ENCODE measurements at places on chromosomes 1 and 21.

DNA sequence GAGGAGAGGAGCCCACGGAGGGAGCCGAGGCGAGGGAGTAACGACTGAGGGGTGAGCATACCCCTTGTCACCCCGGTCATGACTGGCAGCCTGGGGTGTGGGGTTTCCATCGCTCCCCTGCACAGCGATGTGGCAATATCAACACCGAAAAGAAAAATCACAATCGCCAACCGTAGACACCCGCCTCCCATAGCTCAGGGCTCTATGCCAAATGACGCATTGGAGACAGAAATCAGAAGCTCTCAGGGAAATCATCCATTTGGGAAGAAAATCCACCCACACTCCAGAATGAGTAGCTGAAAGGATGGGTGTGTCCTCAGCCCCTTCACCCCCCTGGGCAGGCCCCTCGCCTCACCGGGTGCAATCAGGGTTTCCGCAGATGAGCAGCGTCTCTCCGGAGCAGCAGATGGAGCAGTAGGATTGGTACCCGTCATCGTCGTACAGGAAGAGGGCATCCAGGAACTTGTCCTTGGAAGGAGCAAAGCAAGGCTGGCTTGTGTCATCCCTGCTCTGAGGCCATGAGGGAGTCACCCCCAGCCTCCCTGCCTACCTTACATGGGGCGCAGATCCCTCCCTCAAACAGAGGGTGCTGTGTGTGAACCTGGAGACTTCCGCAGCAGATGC is 2.5 kb downstream of the DNMT3L start:
- no peak for DNase-seq

- DNase-seq, result no peak
Measured at GRCh38 chr1:69568421-69569174, 876 bp downstream of the LRRC7 start.

DNA sequence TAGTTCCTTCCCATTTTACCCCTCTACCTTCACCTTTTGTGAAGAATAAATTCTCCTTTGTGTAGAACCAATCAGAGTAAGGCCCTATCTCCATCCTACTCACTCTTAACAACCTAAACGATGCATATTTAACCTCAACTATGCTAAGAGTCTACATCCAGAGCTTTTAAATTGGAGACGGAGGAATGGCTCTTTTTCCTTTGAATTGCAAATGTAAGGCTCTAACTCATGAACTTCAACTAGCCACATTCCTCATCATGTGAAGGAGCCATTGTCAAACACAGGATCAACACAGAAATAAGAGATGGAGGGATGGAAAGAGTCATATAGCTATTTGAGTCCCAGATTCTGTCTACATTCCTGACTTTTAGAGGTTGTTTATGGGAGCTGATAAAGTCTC is 18.2 kb downstream of the DEPDC1 start:
- DNase-seq, result no peak

GRCh38 chr1:62436039-62436465 is 797 bp upstream of the USP1 start:
- DNase-seq, result no peak

- DNase-seq, result no peak
Measured at GRCh38 chr1:156489166-156489934, 11.2 kb downstream of the MEF2D start.

Data from T47D (cell line).